ENCODE measurements at places on chromosomes 11 and 22. TPM values are rescaled to one million over a fixed set of nuclear protein-coding genes. Genes with fewer than 3 reads are reported as not detected.

Gene TNNT3
- not detected for total RNA-seq

Gene GAL
- total RNA-seq = not detected

Gene ANO1
- total RNA-seq = 33.4 TPM

DNA sequence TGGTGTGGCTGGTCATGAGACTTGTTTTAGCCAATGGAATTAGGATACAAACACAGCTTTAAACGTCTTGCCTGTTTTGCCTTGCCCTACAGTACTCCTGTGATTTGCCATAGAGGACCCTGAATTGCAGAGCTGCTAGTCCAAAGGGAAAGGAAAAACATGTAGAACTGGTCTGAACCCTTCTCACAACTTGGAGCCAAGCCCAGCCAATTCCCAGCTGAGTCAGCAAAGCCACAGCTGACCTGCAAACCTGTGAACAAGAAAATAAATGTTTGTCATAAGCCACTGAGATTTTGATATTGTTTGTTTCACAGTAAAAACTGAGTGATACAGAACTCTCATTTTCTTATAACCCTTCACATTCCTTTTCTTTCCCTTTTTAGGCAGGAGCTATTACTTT, 360.5 kb upstream of the API5 start:
- H3K4me1 ChIP-seq = no peaks in the 10 kb centered on the region
- no peaks in the 10 kb centered on the region for H3K27me3 ChIP-seq
- H3K36me3 ChIP-seq = no peaks in the 10 kb centered on the region
- DNase-seq = peak; percentile 72

DNA sequence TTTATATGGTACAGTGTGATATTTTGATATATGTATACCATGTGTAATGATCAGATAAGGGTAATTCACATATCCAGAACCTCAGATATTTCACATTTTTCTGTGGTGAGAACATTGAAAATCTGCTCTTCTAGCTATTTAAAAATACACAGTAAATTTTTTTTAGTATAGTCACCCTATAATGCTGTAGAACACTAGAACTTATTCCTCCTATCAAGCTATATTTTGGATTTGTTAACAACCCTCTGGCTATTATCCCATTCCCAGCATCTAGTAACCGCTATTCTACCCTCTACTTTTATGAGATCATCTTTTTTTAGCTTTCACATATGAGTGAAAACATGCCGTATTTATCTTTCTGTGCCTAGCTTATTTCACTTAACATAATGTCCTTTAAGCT, 65.5 kb upstream of the SYT9 start:
- no peaks in the 10 kb centered on the region for H3K4me1 ChIP-seq
- no peaks in the 10 kb centered on the region for H3K27me3 ChIP-seq
- no peaks in the 10 kb centered on the region for H3K36me3 ChIP-seq

- H3K4me1 ChIP-seq = no peaks in the 10 kb centered on the region
- H3K4me3 ChIP-seq = no peak overlapping the region
- no peak for DNase-seq
- H3K27ac ChIP-seq = no peak overlapping the region
- H3K36me3 ChIP-seq = no peaks in the 10 kb centered on the region
- no peaks in the 10 kb centered on the region for H3K27me3 ChIP-seq
These were observed 12.3 kb downstream of the MB start for GRCh38 chr22:35604621-35605368.

DNA sequence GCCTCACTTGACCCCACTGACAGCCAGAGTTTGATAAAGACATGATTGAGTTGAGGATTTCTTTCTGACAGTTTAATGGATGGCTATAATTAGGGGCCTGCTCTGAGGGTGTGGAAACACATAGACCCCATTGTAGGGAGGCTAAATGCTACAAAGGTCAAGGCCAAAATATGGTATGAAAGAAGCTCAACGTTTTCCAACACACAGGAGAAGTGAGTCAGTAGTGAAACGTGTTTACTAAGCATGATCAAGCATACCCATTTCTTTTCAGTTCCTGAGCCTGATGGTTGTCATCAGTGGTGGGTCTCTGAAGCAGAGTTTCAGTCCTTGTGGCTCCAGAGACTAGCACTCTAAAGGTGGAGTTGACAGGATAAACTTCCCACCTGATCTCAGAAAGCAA, 69.7 kb downstream of the SNX19 start:
- no peak for DNase-seq
- H3K27me3 ChIP-seq = no peaks in the 10 kb centered on the region
- no peak overlapping the region for H3K4me3 ChIP-seq

GRCh38 chr11:11691296-11692151, 69.7 kb upstream of the GALNT18 start:
- H3K4me3 ChIP-seq = no peak overlapping the region
- no peaks in the 10 kb centered on the region for H3K27me3 ChIP-seq
- H3K36me3 ChIP-seq = no peaks in the 10 kb centered on the region
- no peak overlapping the region for H3K27ac ChIP-seq

DNA sequence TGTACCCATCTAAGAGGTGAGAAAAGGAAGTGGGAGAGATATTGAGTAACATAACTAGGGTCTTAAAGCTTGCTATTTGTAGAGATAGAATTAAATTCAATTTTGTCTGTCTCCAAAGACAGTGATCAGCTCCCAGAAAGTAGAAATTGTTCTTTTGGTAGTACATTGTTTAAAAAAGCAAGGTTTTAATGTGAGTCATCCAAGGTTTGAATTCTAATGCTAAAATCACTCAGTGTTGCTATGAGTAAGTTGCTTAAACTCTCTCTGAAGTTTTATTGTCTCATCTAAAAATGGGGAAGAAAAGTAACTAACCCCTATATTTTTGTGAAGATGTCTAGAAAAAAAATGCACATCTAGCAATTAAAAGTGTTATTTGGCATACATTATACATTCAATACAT, 1004.5 kb upstream of the CCDC90B start:
- no peak overlapping the region for H3K4me3 ChIP-seq
- no peaks in the 10 kb centered on the region for H3K36me3 ChIP-seq
- H3K4me1 ChIP-seq = no peaks in the 10 kb centered on the region
- no peaks in the 10 kb centered on the region for H3K27me3 ChIP-seq
- DNase-seq = no peak
